ENCODE measurements at places on chromosomes 2 and 18.

DNA sequence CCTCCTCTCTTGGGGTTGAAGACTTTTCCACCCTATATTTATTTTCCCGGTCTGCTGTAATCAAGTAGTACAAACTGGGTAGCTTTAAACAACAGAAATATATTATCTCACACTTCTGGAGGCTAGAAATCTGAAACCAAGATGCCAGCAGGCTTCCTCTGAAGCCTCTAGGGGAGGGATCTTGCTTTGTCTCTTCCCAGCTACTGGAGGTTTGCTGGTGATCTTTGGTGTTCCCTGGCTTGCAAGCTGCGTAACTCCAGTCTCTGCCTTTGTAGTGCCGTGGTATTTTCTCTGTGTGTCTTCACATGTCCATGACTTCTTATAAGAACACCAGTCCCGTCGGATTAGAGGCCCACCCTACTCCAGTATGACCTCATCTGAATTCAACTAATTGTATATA is 44.4 kb downstream of the MYO3B start:
- DNase-seq = peak; percentile 45

DNA sequence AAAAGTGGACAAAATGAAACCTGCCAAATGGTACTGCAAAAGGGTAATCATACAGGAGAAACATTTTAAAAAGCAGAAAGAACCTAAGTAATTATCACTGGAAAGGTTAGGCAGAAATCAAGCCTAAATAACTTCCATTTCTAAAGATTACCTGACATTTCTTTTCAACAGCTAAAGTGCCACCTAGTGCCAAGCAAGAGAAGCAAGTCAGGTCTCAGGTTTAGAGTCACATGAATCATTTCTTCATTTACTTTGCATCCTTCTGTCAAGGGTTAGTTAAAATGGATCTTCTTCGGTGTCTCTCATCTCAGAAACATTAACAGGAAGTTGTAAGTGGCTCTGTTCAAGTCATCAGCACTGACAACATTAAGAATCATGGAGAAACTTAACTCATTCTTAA is 90.3 kb downstream of the AKAIN1 start:
- DNase-seq = peak; percentile 17

DNA sequence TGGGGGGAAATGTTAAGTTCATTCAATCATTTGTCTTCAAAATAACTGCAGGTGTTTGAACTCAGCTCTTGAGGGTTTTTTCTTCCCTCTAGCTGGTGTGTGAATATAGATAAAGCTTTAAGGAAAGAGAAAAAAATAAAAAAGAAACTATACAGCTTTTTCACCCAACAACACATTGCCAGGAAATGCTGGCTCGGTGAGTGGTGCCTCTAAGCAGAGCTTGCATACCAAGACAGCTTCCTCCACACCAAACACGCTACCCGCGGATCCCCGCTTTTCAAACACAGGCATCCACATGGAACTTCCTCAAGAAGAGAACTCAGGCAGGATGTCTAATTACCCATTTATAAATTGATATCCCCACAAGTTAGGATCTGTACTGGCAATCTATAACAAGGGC is 69.8 kb upstream of the TANK start:
- no peak for DNase-seq

- DNase-seq = no peak
Measured at GRCh38 chr2:23446916-23447315, 61.9 kb downstream of the KLHL29 start.

GRCh38 chr2:35530615-35531135 is 824.9 kb upstream of the CRIM1 start:
- DNase-seq = no peak

DNA sequence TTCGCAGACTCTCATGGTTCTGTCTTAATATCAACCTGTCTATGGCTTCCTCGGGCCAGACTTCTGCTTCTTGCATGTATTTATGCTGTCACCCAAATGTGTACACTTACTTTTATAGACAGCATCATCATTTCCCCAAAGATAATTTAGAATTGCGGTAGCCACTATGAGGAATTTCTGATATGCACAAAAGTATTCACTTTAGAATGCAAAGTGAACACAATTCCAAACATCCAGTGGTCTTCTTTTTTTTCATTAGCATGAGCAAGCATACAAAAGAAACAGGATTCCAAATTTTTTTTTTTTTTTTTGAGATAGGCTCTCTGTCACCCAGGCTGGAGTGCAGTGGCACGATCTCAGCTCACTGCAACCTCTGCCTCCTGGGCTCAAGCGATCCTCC is 21.0 kb upstream of the MCFD2 start:
- no peak for DNase-seq

DNA sequence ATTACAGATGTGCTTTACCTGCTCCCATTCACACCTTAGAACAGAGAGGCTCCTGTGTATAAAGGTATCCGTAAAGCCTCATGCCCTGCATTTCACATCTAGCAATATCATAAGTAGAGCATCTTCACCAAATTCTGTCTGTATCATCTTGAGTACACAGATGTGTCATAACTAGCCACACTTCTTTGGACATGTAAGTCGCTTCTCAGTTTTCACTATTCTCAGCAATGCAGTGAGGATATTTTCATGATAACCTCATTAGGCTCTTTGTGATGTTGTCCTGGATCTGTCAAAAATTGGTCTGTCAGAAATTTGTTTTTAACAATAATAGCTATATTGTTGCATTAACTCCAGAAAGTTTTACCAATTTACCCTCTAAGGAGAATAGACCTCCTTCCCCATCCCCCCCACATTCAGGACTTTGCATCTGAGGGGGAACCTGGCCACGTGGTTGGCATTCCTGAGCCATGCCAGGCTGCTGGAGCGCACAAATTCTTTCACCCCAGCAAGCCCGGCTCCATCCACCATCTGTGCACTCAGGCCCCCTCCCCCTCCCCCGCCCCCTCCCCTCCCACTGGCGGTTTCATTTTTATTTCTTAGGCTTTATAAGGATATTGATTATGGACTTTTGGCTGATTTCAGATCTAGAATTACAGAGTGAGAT is 34.1 kb downstream of the AGAP1 start:
- no peak for DNase-seq

- no peak for DNase-seq
Measured at GRCh38 chr2:68879296-68879695, 8.1 kb upstream of the BMP10 start.

DNA sequence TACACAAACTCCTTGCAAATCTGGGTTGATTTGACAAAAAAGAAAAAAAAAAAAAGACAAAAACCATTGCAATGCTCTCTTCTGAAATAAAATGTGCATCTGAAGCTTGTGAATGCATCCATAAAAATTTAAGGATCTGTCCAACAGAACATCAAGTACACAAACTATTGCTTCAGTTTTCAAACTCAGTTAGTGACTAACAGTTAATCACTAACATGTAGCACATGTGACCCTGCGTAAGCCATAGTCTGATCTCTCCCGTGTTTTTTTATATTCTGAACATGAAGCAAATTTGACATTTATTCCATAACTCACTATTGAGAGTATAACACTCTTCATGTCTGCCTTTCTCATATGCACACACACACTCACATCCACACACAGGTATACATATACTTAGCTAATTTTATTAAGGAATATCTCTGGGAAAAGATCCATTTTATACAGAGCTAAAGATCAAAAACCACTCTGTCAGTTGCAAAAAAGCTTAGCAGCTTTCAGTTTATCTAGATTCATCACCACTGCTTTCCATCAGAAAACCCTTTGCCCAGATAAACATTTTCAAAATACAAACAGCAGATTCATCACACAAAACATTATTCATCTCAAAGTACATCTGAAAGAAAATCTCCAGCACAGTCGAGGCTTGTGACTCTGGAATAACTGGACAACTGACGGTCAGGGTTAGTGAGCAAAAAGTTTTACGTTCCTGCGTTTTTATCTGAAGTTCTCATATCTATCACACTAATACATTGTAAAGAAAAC is 1000.4 kb upstream of the ACVR2A start:
- DNase-seq = no peak

DNA sequence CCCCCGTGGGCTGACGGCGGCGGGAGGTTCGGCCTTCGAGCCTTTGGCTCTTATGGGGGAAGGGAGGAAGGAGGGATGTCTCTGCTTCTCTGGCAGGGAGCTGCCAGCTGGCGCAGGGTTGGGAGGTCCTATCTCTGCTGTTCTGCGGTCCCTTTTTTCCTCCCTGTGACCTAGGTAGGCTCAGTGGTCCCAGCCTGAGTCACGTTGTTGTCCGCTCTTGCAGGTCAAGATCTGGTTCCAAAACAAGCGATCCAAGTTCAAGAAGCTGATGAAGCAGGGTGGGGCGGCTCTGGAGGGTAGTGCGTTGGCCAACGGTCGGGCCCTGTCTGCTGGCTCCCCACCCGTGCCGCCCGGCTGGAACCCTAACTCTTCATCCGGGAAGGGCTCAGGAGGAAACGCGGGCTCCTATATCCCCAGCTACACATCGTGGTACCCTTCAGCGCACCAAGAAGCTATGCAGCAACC is 2.5 kb downstream of the DLX1 start:
- DNase-seq = peak; percentile 71

All from NCI-H146 (cell line).